ENCODE measurements at places on chromosomes 4 and X. TPM values are rescaled to one million over a fixed set of nuclear protein-coding genes. Genes with fewer than 3 reads are reported as not detected.

GRCh38 chr4:109207061-109207460, 95.4 kb downstream of the COL25A1 start:
- peak; percentile 17 for DNase-seq

GRCh38 chrX:11739776-11740175, 18.3 kb upstream of the MSL3 start:
- no peak for DNase-seq

DNA sequence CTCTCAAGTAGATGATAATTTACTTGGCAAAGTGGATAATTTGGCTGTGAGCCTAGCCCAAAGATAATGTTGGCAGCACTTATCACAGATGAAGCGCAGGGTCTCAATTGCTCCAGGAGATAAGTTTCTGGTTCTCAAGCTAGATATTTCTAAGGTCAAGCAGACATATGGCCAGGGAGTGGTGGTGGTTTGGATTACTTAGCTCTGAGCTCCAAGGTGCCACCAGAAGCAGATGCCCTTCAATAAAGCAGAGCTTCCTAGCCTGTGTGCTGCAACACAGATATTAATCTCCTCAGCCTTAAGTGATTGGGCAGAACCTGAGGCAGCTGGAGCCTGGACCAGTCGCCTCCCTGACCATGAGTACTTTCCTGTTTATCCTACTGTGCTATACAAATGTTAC, 79.2 kb upstream of the NALF2 start:
- DNase-seq = no peak

DNA sequence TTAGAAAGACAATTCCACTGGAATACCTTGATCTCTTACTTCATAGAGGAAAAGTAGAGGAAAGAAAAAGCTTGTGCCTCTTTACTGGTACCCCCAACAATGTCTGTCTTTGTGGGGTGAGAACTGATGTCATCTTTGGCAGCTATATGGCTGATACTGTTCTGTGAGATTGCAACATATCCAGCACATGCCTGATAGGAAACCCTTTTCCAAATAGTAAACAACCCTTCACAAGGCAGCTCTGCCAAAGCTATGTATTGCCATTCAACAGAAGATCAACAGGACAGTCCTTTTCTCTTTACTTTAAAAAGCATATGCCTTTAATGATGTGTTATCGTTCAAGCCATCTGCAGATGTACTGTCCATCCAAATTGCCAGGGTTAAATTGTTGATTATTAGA, 105.9 kb downstream of the IL1RAPL1 start:
- DNase-seq = no peak

DNA sequence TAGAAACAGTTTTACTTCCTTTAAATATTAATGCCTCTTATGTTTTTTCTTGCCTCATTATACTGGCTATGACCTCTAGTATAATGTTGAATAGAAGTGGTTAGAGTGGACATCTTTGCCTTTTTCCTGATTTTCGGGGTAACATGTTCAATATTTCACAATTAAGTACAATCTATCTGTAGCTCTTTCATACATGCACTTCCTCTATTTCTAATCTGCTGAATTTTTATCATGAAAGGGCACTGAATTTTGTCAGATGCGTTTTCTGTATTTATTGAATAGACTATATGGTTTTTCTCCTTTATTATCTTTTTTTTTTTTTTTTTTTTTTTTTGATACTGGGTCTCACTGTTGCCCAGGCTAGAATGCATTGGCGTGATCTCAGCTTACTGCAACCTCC, 29.0 kb downstream of the MECP2 start:
- DNase-seq = no peak

GLRB gene
- total RNA-seq = 8.9 TPM

ZXDA gene
- 12.7 TPM for total RNA-seq

DNA sequence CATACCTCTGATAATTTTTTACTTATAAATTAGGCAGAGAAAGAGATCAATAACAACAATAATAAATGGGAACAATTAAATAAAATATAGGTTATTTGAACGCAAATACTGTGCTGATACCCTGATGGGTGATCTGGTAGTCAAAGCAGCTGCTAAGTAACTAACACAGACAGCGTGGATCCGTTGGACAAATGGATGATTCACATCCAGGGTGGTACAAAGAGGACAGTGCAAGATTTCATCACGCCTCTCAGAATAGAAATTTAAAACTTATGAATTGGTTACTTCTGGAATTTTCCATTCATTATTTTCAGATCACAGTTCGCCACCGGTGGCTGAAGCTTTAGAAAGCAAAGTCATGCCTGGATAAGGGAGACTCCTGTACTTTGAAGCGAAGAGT, 1066.0 kb upstream of the ADGRL3 start:
- no peak for DNase-seq

- no peak for DNase-seq
Measured at GRCh38 chr4:159278399-159278798, 175.5 kb downstream of the RAPGEF2 start.

DNA sequence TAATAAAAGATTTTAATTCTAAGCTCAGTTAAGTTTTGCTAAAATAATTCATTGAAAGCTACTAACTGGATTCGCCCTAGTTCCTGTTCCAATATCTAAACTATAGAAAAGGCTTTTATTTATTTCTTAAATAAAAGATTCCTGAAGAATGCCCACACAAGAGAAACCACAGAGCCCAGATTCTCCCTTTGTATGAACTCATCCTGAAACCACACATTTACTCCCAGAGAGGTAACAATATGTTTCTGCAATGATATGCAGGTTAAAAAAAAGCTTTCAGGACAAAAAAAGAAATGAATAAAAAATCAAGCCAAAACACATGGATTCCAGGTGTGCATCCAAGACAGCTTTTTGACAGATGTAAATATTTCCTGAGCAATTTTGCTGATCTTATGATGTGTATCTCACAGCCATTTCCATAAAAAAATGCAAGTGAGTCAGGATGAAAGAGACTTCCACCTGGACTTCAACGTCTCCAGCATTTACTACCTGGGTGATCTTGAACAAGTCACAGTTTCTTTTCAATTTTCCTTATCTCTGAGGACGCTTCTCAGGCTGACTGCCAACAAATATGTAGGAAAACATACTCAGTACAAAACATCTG, 234.4 kb upstream of the FAT1 start:
- no peak for DNase-seq

Measured in urinary bladder (tissue), 4 donors.